ENCODE measurements at places on chromosomes 6 and 20.

- DNase-seq = peak; percentile 52
These were observed 26.0 kb upstream of the CCND3 start for GRCh38 chr6:41967312-41968287.

DNA sequence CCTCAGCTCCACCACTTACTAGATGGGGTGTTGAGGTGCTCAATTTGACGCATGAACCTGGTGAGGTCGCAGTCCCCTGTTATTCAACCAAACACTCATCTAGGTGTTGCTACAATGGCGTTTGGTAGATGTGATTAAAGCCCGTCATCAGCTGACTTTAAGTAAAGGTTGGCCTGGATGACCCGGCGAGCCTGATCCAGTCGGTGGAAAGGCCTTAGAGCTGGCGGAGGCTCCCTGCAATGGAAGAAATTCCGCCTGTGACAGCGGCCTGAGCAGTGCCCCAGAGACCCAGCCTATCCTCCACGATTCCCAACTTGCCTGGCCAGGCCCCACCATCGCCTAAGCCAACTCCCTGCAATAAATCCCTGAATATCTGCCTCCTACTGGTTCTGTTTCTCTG is 171.4 kb downstream of the BMP7 start:
- no peak for DNase-seq

GRCh38 chr6:2793534-2794151 is 28.4 kb downstream of the WRNIP1 start:
- peak; percentile 40 for DNase-seq

DNA sequence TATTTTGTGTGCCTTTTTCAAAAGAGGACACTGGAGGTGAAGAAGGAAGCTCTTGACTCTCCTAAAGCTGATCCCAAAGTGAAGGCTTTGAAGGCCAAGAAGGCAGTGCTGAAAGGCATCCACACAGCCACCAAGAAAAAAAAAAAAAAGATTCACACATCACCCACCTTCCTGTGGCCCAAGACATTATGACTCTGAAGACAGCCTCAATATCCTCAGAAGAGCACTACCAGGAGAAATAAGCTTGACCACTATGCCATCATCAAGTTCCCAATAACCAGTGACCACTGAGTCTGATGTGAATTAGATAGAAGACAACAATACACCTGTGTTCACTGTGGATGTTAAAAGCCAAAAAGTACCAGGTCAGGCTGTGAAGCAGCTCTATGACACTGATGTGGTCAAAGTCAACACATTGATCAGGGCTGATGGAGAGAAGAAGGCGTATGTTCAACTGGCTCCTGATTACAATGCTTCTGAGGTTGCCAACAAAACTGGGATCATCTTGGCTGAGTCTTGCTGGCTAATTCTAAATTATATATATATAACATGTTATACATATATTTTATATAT is 59.4 kb downstream of the PLCG1 start:
- no peak for DNase-seq

DNA sequence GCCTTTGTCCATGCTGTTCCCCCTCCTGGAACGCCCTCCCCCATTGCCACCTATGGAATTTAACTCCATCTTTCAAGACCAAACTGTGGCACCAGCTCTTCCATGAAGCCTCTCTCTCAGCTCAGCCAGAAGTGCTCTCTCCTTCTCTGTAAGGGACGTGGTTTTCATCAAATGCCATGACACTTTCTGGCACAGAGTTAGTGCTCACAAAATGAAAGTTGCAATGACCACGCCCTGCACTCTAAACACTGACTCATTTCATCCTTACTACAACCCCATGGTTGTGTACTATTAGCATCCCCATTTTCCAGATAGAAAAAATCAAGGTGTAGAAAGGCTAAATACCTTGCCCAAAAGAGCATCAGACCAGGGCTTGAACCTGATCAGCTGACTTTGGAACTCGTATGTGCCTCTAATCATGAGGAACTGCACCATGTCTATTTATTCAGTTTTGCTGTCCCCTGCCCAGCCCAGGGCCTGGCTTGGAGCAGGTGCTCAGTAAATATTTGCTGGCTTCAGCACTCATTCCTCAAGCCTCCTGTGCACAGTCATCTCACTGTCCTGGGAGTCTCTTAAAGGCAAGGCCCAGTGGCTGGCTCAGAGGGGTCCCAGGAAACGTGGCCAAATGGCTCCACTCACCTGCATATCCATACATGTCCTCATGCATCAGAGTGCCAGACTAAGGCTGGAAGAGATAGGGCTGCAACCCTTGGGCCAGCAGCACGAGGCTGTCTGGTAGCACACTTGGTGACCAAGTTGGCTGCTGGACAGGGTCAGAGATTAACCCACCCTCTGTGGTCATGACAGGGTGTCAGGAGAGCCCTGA is 77.9 kb downstream of the MRPL14 start:
- no peak for DNase-seq

- DNase-seq = no peak
These were observed 110.0 kb downstream of the MAP3K5 start for GRCh38 chr6:136682292-136682691.

GRCh38 chr20:23200914-23201313 is 114.8 kb upstream of the CD93 start:
- no peak for DNase-seq

DNA sequence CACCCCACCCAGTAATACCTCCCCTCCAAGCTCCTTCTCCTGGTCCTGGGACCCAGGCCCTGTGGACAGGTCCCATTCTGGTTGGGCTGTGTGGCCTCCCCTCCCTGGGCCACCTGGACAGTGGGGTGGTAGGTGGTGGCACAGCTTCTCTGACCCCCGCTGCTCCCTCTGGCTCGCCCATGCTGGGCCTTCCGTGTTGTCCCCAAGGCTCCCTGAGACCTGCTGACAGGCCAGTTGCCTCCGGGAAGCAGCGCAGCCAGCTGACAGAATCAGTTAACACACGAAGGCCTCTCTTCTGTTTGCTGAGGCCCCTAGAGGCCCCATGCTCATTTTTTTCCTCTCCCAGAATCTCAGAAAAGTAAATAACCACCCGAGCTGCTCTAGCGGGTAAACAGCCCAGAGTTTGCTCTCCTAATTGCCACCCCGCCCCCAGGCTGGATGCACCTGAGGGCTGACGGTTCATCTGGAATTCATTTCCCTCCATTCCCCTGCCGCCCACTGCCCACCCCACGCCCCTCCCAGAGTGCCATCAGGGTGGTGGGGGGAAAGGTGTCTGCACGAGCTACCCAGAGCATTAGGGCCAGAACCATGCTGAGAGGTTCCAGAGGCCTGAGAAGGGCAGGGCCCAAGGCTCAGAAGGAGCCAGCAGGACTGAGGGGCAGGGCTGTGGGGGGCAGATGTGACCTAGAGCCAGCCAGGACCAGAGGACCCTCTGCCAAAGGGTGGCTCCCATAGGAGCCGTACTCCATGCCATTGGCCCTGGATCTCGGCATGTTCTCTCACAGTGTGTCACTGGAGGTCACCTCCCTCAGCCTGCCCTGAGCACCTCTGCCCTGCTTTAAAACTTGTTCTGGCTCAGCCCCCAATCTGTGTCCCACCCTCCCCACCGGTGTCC is 157.5 kb downstream of the GRM4 start:
- DNase-seq = no peak

DNA sequence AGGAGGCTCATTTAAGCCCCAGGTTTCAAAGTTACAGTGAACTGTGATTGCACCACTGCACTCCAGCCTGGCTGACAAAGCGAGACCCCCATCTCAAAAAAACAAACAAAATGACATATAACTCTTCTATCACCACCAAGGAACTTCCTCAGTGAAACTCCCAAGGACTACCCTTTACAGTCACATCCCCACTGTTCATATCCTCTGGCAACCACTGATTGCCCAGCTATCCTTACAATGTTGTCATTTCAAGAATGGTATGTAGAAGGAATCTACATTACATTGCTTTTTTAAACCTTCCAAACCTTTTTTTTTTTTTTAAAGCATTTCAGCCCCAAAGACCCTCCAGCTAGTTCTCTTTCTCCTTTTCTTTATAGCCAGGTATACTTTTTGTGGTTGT is 123.1 kb upstream of the CARMIL1 start:
- DNase-seq = peak; percentile 65

GRCh38 chr6:85089255-85089654 is 324.9 kb upstream of the TBX18 start:
- DNase-seq = no peak

GRCh38 chr6:44216677-44217331 is at the start of gene MYMX:
MYMX (plus strand) TSS chr6:44216926; CDS start chr6:44217472, 546 bp downstream.
- peak; percentile 37 for DNase-seq

- DNase-seq = no peak
These were observed 7.8 kb upstream of the NCOA3 start for GRCh38 chr20:47493963-47494293.

- no peak for DNase-seq
These were observed 33.7 kb downstream of the CYP24A1 start for GRCh38 chr20:54140067-54140466.

DNA sequence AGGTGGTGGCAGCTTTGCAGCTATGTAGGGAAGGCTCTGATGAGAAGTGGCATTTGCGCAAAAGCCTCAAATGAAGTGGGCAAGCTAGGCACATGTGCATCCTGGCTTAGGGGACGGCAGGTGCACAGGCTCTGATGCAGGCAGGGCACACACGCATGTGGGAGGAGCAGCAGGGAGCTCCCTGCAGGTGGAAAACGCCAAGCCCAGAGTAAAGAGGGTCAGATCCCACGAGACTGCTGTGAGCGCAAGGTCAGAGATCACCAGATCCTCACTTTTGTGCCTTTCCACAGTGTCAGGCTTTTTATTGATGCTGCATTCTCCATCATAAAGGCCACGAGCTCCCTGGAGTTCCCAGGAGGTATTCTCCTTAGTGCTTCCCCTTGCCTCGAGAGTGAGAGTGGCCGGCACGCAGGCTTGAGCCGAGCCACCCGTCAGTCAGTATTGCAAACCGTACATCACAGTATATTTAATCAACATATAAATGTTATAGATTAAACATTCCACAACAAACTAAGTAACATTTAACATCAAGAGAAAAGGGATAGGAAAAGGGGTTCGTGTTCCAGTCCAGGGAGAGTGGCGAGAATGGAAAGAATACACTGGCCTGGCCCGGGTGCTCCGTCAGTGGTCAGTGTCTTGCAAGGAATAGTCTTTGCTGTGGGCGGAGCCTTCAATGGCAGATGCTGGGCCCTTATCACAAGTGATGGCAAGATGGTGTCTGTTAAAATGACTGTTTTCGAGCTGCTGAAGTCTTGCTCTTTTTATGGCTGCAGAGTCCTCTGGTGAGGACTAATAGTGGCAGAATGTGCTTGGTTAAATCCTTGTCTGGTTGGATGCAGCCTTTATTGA is 109.4 kb downstream of the SYNDIG1 start:
- DNase-seq = no peak

- no peak for DNase-seq
These were observed 232.2 kb upstream of the FLRT3 start for GRCh38 chr20:14569641-14570040.

DNA sequence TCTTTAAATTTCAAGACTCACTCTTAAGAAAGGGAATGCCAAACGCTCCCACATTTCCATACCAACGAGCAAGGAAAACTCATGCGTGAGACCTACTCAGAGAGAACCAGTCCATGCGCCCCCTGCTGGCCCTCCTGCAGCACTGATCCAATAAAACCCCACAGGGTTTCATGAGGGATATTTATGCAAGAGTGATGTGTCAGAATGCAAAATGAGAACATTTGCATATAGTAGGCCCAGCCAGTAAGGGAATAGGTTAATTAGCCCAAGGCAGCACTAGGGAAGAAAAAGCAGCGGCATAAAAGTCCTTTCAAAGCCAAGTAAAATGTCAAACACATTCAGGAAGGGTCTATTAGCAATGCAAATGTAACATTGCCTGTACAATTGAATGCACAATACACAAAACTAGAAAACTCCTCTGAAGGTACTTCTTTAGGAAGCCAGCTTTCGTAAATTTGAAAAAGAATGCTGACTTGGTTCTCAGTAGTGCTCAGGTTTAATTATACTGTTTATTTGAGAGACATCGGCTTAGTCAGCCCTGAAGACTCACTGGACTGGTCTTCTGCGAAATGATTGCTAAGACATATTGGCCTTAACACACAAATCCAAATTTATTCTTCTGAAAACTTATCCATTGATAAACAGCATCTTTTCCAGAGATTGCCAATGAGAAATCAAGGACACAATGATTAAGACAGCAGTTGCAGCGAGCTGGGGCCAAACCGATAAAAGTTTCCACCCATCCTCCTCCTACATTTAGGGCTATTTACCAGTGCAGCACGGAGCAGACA is 93.2 kb downstream of the GMPR start:
- DNase-seq = peak; percentile 91

DNA sequence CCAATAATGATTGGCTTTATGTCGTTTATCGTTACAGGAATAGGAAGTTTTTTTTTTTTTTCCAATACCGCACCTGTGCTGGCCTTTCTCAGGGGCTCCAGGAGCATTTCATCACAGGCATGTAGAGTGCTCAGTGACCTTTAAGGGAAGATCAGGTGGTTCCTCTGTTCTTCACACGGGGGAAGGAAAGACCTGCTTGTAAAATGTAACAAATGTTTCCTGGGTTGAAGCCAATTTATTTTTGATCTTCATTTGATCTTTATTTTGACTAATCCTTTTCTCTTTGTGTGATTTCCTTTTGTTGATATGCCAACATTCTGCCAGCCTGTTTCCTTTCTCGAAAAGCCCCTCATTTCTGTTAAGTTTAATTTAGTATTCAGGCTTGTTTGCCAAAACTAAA is 61.9 kb upstream of the HBS1L start:
- no peak for DNase-seq

DNA sequence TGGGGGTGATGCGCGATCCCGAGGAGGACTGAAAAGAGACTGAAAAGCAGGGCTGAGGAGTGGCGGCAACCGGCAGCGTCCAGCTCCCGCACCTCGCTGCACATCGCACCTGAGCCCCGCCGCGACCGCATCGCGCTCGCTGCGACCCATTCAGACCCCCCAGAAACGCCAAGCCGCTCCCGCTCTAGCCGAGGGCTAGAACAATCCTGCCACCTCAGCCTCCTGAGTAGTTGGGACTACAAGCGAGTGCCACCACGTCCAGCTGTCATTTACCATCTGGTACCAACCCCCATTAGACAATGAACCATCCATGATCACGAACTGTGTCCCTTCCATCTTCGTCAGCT is 33.2 kb downstream of the HLA-A start:
- DNase-seq = no peak

DNA sequence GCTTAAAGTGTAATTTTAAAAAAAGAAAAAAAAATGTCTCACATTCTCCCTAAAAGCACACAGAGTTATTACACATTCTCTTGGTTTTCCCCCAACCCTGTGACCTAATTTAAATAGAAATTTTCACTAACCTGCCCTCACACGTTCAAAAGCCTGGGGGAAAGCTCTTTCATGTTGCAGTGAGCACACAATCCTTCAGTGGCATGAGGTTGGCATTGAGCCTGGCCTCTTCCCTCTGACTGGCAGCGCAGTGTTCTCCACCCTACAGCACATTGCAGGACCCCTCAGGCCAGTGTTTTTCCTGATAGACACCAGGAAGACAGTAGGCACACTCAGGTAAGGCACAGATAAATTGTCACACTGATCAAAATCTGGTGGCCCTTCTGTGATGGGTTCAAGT is 34.1 kb downstream of the TNFRSF21 start:
- DNase-seq = no peak

DNA sequence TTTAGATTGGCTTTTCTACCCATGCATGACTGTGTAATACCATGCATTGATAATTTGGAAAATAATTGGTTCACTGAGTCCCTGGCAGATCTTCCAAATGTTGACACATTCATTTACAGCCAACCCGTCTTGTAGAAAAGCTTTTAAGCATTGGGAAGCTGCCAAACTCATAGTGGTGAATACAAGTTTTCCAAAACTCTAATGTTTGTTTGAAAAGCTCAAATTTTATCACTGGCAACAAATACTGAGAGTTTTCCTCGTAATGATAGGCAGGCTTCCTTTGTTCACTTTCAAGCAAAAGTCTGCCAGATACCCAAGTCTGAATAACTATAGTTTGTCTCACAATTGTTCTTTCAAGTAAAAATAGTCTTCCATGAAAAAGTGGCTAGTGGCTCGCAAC is 143.0 kb downstream of the FIG4 start:
- no peak for DNase-seq

Data from suppressor macrophage treated with lipopolysaccharide for 1 hour (primary cell).